ENCODE measurements at places on chromosomes 7 and 10.

DNA sequence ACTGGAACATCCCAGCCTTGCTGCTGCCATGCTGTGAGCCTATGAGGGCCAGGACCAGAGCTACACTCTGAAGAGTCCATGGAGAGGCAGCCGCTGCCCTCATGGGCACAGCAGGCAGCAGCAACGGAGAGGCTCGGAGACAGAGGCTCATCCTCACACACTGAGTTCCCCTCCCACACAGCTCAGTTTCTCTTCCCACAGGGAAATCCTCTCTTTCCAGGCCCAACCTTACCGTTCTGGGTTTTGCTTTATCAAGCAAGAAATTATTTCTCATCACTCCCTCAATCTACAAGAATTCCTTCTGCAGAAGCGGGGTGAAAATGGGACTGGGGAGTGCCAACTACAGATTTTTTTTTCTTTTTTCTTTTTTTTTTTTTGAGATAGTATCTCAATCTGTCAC is 36.6 kb downstream of the GOLGA7B start:
- no peak for DNase-seq

DNA sequence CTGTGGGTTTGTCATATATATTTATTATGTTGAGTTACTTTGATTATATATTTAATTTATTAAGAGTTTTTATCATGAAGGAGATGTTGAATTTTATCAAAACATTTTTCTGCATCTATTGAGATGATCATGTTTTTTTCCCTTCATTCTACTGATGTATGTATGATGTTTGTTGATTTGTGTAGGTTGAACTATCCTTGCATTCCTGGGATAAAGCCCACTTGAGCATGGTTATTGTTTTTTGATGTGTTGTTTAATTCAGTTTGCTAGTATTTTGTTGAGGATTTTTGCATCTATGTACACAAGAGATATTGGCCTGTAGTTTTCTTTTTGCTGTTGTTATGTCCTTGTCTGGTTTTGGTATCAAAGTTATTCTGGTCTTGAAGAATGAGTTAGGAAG is 31.1 kb downstream of the SCART1 start:
- DNase-seq: no peak

DNA sequence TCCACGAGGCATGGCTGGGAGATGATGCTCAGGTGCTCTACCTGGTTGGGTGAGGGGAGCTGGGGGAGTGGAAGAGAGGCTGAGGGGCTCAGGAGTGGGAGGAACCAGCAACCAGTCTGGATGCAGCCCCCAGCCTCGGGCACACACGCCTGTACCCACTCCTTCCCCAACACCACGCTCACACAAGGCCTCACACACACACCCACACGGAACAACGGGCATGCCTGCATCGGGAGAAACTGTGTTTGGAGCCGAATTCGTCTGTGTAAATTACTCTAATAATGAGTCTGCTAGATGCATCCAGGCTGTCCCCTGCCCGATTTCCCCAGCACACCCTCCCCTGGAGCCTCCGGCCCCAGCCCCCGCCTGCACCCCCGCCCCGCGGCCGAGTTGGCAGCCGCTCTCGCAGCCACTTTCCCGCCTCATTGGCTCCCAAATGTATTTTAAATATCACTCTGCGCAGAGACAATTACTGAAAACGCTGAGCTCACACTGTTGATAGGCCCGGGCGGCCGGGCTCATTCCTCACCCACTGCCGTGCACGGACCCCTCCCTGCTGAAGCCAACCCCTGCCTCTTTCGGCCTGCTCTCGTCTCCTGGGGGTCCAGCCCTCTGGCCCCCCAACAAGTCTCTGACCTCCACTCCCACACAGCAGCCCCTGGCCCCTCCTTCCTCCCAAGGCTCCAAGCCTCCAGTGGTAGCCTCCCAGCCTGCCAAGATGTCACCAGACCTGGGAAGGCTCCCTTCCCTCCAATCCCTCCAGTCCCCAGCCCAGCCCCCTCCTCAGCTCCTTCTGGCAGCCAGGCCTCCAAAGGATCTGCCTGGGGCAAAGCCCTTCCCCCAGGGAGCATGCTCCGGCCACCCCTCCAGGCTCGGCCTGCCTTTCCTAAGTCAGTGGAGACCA is 11.1 kb downstream of the H2BK1 start:
- DNase-seq: no peak

- no peak for DNase-seq
Measured at GRCh38 chr7:151941009-151941408, 15.2 kb upstream of the GALNTL5 start.

- DNase-seq: no peak
Measured at GRCh38 chr7:81007051-81007450, 88.2 kb upstream of the SEMA3C start.

DNA sequence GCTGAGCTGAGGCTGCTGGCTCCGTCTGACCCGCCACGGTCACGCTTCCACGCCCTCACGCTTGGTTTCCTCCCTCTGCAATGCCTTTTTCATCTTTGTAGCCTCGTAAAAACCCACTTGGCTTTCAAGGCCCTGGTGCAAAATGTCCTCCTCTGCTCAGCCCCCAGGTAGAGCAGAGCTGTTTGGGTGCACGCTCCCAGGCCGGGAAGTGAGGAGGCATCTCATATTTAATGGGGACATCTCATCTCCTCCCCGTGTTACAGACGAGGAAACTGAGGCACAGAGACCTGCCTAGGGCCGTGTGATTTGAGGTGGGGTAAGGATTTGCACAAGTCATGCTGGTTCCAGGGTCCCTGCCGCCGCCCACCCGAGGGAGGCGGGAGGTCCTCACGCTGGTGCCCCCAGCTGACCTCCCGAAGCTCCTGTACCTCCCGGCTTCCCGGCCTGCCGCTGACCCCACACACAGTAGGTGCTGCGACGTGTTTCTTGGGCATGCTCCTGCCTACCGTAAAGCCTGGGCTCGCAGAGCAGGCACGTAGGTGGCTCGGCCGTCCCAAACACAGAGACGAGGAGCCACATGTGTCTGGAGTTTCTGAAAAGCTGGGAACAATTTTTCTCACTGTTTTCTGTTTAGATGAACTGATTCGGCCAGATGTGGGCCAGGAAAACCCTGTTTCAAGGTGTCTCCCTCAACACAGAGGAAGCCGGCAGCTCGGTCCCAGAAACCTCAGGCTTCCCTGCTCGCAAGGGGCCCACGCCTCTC is 11.5 kb downstream of the FOXL3 start:
- DNase-seq: no peak

DNA sequence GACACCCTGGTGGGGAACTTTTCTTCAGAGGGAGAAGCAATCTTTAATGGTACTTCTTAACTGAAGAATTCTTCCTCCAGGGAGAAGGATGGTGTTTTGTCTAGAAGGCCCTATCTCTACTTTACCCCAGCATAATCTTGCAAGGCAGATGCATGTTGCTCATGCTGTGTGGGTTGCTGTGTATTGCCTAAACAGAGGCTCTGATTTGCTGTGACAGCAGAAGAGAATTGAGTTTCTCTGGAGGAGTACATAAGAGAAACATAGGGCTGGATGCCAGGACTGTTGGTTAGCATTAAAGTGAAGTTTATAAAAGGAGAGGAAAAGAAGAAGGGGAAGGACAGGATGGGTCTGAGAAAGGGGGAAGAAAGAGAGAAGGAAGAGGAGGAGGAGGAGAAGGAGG is 248.1 kb upstream of the HPS1 start:
- no peak for DNase-seq

DNA sequence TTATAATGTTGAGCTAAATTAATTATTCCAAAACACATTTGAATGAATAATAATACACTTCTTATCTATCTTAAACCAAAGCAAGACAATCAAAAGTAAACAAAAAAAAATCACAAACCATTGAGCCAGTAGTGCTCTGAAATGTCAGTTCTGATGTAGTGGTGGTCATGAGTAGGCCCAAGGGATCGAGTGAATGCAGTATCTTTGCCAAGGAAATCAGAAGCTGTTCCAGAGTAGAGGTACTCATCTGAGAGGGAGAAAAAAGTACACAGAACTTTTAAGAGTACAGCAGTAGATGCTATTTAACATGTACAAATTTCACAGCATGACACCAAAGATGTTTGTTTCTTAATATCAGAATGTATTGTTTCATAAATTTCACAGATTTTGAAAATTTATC is 121.5 kb downstream of the SEMA3D start:
- no peak for DNase-seq

- DNase-seq: no peak
Measured at GRCh38 chr7:143288836-143289235, 685 bp downstream of the CASP2 start.
